ENCODE measurements at places on chromosomes 1 and 21.

GRCh38 chr1:245079021-245079609, 75.7 kb upstream of the KIF26B start:
- DNase-seq: no peak

DNA sequence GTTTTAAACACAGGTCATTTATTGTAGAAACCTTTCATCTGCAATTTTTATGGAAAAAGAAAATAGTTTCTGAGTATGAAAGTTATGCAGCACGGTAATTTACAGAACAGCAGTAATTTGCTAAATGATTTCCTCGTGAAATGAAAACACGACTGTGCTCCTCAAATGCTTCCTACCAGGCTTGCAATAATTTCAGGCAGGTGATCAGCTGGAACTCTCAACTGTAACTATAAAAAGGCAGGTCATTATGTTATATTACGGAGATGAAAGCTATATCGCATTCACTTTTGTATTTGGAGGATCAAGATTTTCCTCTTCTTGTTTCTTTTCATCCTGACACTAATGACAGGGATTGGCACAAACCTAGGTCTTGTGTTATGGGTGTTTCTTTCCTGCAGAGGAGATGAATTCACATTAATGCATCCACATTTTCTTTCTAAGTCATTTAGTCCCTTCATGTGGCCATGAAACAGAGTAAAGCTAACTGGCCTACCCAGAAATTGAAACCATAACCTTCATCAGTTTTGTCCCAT, 57.4 kb downstream of the SAMSN1 start:
- no peak for DNase-seq

GRCh38 chr1:199932462-199932861, 95.0 kb upstream of the NR5A2 start:
- no peak for DNase-seq

DNA sequence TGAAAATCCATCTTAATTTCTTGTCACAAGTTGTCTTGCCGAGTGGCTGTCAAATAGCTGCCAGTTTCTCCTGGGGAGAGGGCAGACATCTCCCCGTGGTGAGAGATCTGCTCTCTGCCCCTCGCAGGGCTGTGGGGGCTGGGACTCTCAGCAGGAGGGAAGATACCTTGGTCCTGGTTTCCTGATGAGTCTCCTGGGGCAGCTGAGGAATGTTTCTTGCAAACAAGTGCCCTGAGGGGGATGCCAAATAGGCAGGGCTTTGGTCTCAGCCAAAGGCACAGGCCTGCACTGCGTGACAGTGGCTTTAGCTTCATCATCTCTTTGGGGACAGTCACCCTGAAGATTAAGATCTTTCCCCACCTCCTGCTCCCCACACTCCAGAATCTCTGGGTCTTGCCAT, 40.9 kb downstream of the SYT6 start:
- no peak for DNase-seq

DNA sequence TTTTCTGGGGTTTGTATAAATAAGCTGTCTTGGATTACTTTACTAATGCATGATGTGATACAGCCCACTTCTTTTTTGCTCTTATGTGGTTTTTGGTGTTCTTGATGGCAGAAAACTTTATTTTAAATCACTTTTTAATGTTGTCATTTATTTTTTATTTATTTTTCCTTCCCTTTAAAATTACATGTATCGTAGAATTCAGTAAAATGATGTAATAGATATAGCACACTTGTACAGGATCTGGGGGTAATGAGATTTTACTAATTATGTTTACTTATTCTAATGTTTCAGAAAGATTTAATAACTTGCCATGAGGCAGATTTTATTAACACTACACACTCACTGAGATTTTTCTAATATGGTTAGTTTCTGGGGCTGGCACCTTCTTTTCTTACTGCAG, 701 bp upstream of the B3GALT2 start:
- no peak for DNase-seq

DNA sequence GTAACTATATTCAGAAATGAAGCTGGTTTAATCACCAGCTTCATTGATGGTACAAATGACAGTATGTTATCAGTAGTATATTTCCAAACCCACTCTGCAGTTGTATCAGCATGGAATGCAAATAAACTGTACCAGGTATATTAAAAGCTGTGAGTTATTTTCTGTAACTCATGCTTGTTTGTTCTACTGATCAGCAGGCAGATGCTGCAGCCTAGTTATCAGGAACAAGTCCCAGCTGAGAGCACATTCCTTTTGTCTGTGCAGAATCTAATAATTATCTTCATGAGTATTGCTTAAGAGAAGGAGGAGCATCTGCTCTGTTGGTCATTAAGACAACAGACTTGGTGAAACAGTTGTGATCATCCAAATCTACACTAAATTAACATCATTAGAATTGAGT, 1331.1 kb downstream of the MRPL39 start:
- peak; percentile 10 for DNase-seq

- no peak for DNase-seq
Observed at GRCh38 chr21:46111857-46112724, 14.2 kb downstream of the COL6A2 start.

DNA sequence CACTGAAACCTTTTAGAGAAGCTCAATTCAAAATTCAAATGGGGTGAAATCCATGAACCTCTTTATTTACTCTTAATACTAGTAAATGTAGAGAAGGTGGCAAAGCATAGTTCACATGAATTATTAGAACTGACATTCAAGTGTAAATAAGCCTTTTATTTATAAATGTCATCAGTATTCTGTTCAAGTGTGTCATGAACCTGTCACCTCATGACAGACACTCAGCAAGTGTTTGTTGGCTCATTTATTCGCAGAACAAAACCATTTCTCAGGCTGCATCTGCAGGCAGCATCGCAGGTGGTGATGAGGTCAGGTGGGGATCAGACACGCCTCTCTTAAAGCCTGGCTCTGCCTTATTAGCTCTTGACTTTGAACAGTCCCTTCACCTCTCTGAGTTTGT, 116.6 kb downstream of the SETD4 start:
- DNase-seq: no peak

- no peak for DNase-seq
Observed at GRCh38 chr1:92511541-92511940, 24.8 kb upstream of the GFI1 start.

- no peak for DNase-seq
Observed at GRCh38 chr1:14340002-14340785, 258.3 kb upstream of the KAZN start.

- DNase-seq: peak; percentile 7
Observed at GRCh38 chr1:25629836-25630235, 13.2 kb downstream of the MAN1C1 start.

DNA sequence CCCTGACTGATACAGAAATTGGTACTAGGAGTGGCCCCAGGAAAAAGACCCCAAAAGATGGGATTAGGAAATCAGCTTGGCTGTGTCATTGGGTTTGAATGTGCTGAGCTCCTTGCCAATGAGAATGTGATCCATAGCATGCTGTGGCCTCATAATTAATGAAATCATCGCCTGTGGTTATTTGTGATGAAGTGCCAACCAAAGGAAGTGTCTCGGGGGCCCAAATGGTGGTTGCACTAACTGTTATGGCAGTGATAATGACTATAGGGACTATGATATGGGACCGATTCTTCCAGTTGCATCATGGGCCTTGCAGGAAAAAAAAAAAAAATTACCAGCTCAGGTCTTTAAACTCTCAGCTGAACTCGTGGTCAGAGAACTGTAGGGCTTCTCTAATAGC, 15.4 kb upstream of the ZDHHC18 start:
- no peak for DNase-seq

- peak; percentile 14 for DNase-seq
Observed at GRCh38 chr1:55993646-55994318, 585.6 kb downstream of the PLPP3 start.

GRCh38 chr1:187928288-187928687, 1099.5 kb downstream of the PLA2G4A start:
- no peak for DNase-seq

GRCh38 chr1:22210636-22211035, 67.7 kb upstream of the WNT4 start:
- no peak for DNase-seq

DNA sequence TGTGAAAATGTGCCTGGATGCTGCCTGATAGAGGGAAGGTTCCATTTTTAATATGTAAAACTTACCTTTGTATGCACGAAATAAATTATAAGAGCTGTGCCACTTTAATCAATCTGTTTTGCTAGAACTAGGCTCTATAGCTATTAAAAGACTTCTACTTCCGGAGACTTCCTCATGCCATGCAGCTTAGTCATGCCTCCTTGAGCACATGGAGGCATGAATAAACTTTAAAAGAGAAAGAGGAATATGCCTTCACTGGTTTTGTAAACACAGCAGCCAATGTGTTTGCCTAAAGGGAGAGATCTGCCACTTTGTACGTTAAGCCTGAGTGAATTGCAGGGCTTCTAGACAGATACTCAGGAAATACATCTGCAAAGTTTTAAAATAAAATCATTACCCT, 604.6 kb downstream of the LRRIQ3 start:
- DNase-seq: peak; percentile 2

DNA sequence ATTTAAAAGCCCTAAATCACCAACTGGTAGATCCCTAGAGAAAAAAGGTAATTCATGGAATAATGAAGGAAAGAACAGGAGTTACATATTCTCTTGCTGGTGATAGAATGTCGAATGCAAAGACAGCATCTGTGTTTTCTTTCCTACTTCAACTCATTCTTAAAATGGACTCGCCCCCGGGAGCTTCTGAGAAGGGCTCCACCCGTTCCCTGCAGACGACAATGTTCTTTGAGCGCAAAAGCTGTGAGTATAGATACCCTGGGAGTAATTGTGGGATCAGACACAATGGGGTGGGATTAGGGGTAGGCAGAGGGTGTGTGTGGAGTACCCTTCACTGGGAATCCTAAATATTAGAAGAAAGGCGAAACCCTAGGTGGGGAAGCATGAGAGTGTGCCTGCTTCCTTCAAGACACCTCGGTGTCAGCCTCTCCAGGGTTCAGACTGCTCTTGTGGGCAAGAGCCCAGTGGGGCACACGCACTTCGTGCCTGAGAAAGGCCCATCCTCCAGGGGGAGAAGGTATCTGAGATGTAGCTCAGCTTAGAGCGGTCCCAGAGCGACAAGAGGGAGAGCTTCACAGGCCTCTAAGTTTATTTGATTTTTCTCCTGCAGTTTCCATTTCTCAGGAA, 123.3 kb upstream of the DPYD start:
- no peak for DNase-seq

DNA sequence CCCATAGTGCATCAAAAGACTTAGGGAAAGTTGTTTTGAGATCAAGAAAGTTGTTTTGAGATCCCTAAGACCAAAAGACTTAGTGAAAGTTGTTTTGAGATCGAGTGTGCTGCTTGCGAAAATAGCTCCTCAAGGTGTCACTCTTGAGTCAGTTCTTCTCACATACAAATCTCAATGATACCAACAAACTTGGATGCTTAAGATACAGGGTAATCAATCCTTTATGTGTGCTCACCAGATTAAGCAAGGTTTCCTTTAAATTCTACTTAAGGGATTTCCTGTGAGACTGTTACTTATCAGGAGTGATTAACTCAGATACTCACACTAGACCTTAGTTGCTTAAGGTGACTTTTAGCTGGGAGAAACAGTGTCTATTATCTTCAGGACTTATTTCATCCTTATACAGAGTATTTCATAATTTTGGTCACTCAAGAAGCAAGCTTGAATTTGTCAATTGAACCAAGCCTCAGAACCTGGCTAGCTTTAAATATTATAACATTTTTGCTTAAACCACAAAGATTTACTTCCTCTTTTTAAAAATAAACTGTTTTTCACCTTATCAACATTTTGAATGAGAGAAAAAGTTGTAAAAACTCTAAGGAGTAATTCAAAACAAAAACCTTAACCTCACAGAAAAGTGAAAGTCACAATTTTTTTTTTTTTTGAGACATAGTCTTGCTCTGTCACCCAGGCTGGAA, 8.0 kb upstream of the RLF start:
- DNase-seq: no peak

DNA sequence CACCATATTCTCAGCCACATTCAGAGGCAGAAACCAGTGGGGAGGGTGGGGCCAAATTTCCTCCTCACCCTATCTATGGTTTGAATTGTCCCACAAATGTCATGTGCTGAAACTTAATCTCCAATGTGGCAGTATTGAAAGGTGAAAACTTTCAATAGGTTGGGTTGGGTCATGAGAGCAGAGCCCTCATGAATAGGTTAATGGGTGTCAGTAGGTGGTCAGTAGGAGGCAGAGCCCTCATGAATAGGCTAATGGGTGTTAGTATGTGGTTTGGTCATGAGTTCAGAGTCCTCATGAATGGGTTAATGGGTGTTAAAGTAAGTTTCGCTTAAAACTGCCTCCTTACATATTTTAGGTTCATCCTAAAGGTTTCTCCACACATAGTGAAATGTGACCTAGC, 170.0 kb downstream of the FCRL5 start:
- DNase-seq: no peak

DNA sequence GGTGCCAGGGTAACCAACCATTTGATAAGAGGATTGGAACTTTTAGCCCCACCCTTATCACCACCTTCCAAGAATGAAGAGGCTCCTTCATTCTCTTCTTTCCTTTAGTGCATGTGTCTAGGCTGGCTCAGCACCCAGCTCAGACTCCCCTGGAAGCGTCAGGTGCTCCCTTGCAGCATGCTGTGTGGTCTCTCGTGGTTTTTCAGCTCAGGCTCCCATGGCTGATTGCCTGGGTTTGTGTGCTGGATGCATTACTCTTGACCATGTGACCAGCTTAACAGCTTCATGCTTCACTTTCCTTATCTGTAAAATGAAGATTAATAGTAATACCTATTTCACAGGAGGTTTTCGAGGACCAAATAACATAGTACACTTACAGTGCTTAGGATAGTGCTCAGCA, 198.4 kb downstream of the HHAT start:
- DNase-seq: no peak

- DNase-seq: no peak
Observed at GRCh38 chr1:30371179-30371788, 352.1 kb downstream of the MATN1 start.

DNA sequence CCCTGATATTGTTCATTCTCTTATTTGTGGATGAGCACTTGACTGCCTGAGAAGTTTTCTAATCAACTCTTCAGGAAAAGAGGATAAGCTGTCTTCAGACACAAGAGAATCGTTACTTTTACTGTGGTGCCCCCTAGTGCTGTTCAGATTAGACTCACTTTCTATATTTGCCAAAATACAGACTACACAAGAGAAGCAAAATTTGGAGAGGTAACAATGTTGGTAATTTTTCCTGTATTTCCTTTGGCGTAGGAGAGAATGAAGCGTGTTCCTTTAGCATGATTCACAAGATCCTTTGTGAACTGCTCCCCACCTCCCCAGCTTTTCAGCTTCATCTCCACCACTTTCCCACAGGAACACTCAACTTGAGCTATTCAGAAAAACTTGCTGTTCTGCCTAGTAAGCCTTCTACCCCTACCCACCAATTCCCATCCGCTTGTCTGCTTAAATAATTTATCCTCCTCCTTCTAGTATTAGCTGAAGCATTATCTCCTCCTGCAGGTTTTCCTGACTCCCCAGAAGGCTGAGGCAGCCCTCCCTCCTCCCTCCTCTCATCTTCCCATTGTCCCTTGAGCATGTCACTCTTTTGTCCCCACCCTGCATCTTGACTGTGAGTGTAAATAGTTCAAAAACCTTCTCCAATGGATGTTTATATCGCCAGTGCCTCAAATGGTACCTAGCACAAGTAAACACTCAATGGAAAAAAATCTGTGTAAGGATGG, 4.5 kb downstream of the TNFSF4 start:
- DNase-seq: peak; percentile 69

- DNase-seq: no peak
Observed at GRCh38 chr1:168469690-168470089, 74.1 kb downstream of the XCL2 start.

GRCh38 chr1:3898475-3898735, 1.7 kb downstream of the C1orf174 start:
- DNase-seq: no peak

Data from AG04449 (cell line).